ENCODE measurements at places on chromosomes 4 and X.

DNA sequence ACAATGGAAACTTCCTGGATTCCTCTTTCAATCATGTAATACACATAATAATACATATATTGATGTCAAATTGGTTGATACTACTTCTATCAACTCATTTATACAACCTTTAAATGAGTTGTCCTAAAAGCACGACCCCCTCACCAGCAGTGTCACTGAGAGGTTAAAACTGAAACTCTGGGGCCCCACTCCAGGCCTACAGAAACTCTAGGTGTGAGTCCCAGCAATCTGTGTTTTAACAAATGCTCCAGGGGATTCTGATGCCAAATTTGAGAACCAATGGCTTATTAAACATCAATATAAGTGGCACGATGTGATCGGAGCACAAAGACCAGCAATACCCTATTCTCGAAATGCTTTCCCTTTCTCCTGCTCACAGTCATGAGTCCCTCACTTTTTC is 47.9 kb downstream of the ATP8A1 start:
- no peak for DNase-seq

GRCh38 chr4:138158746-138159297 is 83.3 kb downstream of the SLC7A11 start:
- DNase-seq: no peak

DNA sequence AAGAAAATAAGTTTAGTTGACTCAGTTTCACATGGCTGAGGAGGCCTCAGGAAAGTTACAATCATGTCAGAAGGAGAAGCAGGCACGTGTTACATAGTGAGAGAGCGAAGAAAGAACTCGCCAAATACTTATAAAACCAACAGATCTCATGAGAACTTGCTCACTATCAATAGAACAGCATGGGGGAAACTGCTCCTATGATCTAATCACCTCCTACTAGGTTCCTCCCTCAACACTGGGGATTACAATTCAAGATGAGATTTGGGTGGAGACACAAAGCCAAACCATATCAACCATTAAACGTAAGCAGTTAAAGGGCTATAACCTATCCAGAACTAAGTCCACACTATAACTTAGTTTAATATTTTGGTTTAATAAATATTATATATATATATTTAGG is 113.8 kb upstream of the ADGRL3 start:
- DNase-seq: no peak

DNA sequence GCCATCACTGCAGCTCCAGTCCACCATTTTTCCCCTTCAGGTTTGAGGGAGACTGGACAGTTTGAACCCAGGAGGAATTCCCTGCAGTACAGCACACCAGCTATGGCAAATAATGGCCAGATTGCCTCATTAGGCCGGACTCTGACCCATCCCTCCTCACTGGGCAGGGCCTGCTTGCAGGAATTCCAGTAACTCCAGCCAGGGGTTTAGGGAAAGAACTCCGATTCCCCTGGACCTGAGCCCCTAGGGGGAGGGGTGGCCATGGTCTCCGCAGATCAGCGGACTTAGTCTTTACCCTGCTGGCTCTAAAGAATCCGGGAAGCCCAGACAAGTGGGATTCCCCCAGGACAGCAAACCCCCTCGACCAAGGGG is 342.8 kb downstream of the DMD start:
- DNase-seq: no peak

GRCh38 chrX:133754657-133755056 is 230.7 kb downstream of the GPC3 start:
- DNase-seq: no peak

- no peak for DNase-seq
These were observed 33.8 kb downstream of the CRLF2 start for GRCh38 chrX:1178580-1179057.

- DNase-seq: no peak
These were observed 28.0 kb upstream of the AP1AR start for GRCh38 chr4:112203593-112203992.

GRCh38 chrX:10608099-10608498 is 12.3 kb downstream of the MID1 start:
- no peak for DNase-seq

- DNase-seq: no peak
These were observed 188.9 kb downstream of the ZNF330 start for GRCh38 chr4:141409556-141409955.

GRCh38 chr4:122765692-122766352 is 33.3 kb downstream of the BBS12 start:
- no peak for DNase-seq

DNA sequence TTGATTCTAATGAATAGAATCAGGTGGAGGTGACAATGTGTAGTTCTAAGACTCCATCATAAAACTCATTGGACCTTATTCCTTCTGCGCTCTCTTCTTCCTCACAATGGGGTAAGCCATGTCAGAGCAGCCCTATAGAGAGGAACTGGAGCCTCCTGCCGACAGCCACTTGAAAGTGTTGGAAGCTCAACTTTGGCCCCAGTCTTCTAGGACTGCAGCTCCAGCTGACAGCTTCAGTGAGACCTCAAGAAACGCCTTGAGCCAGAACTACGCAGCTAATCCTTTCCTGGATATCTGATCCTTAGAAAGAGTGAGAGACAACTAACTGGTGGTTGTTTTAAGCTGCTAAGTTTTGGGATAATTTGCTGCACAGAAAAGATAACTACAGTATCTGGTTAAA is 22.1 kb upstream of the ADH7 start:
- DNase-seq: no peak

DNA sequence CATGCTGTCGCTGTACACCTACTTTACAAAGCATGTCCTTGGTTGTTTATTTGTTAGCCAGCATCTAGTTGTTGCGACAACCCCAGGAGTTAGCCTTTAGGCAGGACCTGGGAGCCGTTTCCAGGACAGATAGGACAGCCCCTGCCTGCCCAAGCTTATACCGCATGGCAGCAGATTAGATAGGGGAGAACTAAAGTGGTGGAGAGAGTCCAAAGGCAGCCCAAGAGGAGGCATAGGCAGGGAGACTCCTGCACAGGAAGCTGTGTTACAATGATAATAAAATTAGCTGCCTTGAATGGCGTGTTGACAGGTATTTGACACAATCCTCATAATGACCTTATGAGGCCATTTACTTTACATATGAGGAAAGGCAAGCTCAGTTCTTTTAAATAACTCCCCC is 13.0 kb downstream of the NSDHL start:
- DNase-seq: no peak

DNA sequence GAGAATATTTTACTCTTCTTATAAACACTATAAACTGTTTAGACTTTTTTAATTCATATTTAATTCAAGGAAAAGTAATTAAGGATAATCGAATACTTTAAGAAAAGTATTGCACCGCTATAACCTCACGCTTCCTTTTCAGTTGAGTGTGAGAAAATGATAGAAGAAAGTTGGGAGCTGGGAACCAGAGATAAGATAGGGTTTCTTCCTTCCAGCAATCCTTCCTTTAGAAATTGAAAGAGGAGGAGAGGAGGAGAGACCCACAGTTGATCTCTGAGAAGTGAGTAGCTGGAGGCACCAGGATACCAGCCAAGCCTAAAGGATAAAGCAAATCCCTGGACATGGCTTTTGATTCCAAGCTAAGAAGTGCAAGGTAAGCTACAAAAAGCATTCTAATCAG is 242.3 kb upstream of the NOCT start:
- DNase-seq: no peak

DNA sequence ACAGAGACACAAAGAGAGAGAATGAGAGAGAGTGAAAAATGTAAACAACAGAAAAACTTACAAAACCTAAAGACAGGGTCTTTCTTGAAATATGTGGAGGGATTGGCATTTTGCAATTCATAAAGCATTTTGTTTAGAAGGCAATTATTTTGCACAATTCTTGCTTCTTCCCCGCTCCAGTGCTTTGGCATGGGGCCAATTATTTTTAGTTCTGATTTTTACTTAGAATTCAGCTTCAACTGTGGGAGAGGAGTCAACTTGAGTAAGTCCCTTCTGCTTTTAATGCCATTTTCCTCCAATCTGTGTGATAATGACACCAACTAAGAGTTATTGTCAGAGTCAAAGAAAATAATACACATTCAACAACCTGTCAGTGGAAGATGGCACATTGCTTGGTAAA is 1051.9 kb downstream of the NLGN4X start:
- DNase-seq: no peak

DNA sequence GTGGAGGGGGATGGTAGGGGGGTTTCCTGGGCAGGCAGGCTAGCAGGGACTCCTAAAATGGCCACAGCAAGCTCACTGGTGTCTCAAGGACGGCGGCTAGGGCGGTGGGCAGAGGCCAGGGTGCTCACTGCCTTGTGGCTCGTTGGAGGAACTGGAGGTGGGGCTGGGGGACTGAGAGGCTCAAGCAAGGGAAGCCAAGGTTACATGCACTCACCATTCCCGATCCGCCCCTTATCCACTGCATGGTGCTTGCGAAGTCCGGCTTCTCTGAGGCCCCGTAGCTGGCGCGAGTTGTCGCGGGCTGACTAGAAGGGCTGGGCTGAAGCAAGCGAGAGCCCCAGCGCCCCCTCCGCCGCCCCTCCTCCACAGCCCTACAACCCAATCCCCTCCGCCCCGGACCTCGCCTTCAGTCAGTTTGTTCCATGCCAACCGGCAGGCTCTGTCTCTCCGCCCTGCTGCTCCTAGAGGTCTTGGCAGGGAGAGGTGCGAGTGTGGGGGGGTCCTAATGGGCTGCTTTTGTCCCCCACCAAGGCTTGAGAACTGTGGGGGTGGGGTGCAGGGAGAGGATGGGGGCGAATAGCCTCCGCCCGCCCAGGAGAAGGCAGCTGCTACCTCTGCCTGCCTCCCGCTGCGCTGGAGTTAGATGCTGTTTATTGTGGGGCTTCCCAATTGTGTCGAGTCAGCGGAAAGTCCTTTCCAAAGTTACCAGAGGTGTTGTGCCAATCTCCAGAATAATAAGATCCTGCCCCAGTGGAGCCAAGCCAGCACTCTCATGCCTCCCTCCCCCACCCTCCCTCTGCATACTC is at the start of gene ARHGEF9:
Gene ARHGEF9, minus strand, starts transcription at position 313 of the 806 bp plus-strand sequence. Its CDS starts 69 bp downstream, at position 244.
- DNase-seq: no peak

DNA sequence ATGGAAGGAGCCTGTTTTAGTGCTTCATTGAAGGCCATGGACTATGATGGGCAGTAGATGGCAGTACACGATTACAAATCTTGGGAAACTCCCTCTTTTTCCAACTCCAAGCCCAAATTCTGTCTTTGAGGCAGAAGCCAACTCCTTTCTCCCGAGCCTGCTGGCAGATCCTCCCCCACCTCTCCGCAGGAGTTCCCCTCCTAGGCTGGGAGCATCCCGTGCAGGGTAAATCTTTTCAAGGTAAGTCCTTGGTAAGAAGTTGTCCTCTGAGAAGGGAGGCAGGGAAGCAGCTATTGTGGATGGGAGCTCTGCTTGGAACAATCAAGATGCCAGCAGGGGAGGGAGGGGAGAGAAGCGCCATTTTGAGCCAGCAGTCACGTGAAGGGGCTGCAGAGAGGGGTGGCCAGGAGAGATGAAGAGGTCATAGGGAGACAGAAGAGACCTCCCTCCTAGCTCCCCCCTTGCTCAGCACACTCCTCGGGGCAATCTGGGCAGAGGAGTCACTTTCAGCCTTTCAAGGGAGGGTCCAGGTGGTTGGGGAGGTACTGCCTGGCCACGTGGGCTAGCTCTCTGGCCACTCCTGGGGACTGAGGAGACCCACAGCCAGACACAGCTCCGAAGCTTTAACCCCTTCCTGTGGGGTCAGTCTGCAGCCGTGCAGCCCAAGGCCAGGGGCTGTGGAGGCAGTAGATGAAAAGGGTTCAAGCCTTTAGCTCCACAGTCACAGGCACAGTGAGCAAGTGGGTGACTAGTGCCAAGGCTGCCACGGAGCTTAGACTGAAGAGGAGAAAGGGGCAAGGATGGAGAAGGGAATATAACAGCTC is 9.6 kb downstream of the CC2D2A start:
- DNase-seq: no peak

GRCh38 chr4:20253735-20254409 is 2.2 kb downstream of the SLIT2 start:
- DNase-seq: peak; percentile 8

- DNase-seq: no peak
These were observed 1431.6 kb upstream of the TENM3 start for GRCh38 chr4:180811556-180811955.

GRCh38 chr4:157219711-157220370 is 687 bp upstream of the GRIA2 start:
- DNase-seq: no peak

DNA sequence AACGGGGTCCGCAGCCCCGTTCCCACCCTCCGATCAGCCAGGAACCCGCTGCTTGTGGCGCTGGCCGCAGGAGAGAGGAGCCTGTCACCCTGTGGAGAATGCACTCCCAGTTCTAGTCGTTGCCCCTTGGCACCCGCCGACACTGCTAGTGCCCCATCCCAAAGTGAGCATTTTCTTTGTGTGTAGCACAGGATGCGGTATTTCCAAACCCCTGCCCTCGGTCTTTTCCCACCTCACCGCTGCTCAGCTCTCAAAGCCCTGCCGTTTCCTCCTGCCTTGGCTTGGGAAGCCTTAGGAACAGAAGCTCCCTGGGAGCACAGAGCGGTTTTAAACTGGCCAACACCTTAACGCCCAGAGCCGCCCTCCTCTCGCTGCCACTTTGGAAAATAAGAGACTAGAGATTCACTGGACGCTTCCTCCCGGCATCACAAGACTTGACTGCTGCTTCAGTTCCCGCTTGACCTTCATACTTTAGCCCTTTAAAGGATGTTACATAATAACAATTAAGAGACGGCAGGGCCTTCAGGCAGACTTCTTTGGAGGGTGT is 772 bp downstream of the CYP4V2 start:
- DNase-seq: no peak

DNA sequence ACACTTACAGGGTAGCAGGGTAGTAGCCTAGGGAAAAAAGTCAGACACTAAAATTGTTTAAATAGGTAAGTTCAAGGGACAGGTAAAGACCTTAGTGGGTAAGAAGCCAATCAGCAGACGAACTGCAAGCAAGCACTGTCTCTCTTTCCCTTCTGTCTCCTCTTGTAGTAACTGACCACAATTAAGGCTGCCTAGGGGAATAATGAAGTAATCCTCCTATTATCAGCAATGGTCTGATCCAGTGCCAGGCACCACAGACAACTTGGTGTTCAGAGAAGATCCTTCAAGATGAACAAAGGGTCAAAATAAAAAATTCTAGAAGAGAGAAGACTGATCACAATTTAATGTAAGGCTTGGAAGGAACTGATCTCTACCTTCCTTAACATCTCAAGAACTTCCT is 62.9 kb downstream of the ELOVL6 start:
- no peak for DNase-seq

- DNase-seq: no peak
These were observed 10.2 kb downstream of the HGFAC start for GRCh38 chr4:3451956-3452355.

- no peak for DNase-seq
These were observed 3.4 kb downstream of the GRID2 start for GRCh38 chr4:92307181-92307580.

DNA sequence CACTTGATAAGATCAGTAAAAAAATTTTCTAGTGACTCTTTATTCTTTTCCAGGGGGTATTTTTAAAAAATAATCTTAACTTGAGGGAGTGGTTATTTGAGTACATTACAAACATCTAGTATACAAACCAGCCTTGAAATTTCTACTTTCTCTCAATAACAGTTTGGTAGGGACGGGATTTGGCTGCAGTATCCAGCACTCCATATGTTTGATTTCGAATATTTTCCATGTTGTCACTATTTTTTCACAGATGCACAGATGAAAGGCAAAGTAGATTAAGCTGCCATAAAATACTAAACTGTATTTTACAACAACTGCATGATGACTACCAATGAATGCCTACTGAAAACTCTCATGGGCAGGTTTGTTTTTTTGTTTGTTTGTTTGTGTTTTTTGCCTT is 225.0 kb downstream of the COX7B2 start:
- DNase-seq: no peak

All from T-helper 1 cell (primary cell).